Spleen (tissue), 13 donors: ENCODE measurements at places on chromosomes 7 and 10. TPM values are rescaled to one million over a fixed set of nuclear protein-coding genes. Genes with fewer than 3 reads are reported as not detected.

DNA sequence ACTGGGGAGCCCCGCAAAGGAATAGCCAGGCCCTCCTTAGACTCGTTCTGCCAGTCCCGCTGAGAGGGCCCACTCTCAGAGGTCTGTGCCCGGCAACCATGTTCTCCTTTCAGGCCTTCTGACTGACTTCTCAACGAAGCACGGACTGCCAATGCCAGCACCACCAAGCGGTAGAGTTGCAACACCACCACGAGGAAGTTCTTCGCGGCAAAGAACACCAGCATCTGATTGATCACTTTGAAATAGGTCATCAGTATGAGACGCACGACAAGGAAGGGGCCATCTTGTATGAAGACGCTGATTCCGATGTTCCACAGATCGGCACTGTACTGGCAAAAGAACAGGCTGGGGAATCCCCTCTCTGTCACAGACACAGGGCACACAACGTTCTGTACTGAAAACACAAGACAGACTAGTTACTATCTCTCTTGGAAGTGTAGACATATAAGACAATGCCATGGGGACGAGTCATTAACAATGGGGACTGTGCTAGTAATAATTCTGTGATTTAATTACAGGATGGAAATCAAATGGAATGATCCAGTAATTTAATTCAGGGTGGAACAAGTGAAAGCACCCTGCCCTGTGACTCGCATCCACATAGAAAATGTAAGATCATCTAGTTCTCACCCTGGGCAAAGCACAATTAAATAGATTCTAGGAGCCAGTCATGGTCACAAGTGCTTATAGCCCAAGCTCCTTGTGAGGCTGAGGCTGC, 42.7 kb downstream of the TMEM26 start:
- H3K4me3 ChIP-seq = no peak overlapping the region
- H3K27me3 ChIP-seq = no peaks in the 10 kb centered on the region
- H3K4me1 ChIP-seq = no peaks in the 10 kb centered on the region
- no peak overlapping the region for H3K27ac ChIP-seq
- DNase-seq = peak; percentile 32
- H3K36me3 ChIP-seq = no peaks in the 10 kb centered on the region

- peak; percentile 88 for DNase-seq
- peaks cover 59% of the 10 kb centered on the region for H3K4me1 ChIP-seq
- no peaks in the 10 kb centered on the region for H3K36me3 ChIP-seq
- no peaks in the 10 kb centered on the region for H3K27me3 ChIP-seq
These were observed 22.3 kb downstream of the AMZ1 start for GRCh38 chr7:2710286-2710655.

- no peak for DNase-seq
- H3K27ac ChIP-seq = peak overlapping the region; percentile 79
- no peaks in the 10 kb centered on the region for H3K27me3 ChIP-seq
These were observed 10.7 kb downstream of the APBB1IP start for GRCh38 chr10:26448706-26449435.

DNA sequence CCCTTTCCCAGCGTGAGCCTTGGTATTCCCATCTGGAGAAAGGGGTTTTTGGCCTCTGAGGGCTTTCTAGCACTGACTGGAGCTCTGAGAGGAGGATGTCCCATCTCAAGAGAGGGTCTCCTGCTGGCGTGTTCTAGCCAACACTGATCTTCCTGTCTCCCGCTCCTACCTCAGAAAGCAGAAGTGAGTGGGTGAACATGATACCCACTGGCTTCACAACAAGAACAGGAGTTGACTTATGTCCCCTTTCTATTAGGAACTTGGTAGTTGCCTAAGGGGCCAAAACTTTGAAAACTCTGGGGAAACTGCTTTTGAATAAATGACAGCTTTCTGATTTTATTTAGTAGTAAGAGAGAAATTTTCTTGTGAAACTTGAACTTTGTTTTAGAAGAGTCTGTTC, 113.1 kb upstream of the ADCY1 start:
- H3K27ac ChIP-seq = no peak overlapping the region
- no peaks in the 10 kb centered on the region for H3K27me3 ChIP-seq
- no peaks in the 10 kb centered on the region for H3K36me3 ChIP-seq
- H3K4me3 ChIP-seq = no peak overlapping the region
- no peaks in the 10 kb centered on the region for H3K4me1 ChIP-seq

DNA sequence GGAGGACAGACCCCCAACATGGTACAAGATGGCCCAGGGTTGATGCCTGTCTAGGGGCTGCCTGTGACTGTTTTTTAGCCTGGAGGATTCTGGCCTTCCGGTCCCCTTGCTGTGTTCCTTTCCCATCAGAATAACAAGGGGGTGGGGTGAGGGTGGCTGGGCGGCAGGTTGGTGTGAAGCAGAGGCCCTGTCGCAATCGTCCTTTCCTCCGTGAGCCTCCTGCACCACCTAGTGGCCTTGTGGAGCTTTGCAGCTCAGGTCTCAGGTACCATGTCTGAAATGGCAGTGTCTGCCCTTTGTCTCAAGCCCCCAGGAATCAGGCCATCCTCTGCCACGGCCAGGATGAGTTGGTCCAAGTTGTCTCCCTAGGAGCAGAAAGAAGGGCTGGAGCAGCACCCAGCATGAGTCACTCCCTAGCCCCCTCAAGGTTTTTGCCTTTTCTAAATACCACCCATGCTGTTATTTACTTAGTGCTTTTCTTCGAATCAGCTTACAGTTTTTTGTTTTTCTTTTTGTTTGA, 24.2 kb downstream of the TACR2 start:
- no peak overlapping the region for H3K4me3 ChIP-seq
- H3K36me3 ChIP-seq = peaks cover 59% of the 10 kb centered on the region
- peaks cover 19% of the 10 kb centered on the region for H3K4me1 ChIP-seq
- peak; percentile 94 for DNase-seq
- H3K27ac ChIP-seq = no peak overlapping the region
- H3K27me3 ChIP-seq = no peaks in the 10 kb centered on the region

DNA sequence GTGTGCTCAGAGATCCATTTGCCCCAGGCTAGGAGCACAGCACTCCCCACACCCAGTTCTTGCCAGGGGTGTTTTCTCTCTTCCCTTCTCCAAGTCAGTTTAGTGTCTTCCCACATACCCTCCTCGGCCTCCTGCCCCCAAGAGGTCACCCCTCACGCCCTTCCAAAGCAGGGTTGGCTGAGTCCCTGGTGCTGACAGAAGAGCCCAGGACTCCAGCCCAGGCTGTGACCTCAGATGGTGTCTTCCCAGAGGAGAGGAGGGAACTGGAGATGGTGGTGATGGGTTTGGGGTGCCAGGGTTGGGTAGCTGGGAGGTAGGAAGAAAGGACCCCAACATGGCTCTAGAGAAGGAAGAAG, 19.8 kb downstream of the ZNF775 start:
- no peak overlapping the region for H3K4me3 ChIP-seq
- H3K27ac ChIP-seq = no peak overlapping the region
- H3K4me1 ChIP-seq = peaks cover 16% of the 10 kb centered on the region
- DNase-seq = no peak
- peaks cover 17% of the 10 kb centered on the region for H3K36me3 ChIP-seq

GRCh38 chr10:100912605-100913469, at the start of gene SLF2:
TSS of gene SLF2 (plus strand) at chr10:100912963. CDS start at chr10:100913111, 148 bp downstream.
- H3K27me3 ChIP-seq = no peaks in the 10 kb centered on the region
- peak; percentile 98 for DNase-seq
- H3K36me3 ChIP-seq = peaks cover 33% of the 10 kb centered on the region
- peak within 1 kb of the TSS; percentile 97 for H3K4me3 ChIP-seq
- H3K27ac ChIP-seq = peak within 1 kb of the TSS; percentile 93
- H3K4me1 ChIP-seq = peaks cover 61% of the 10 kb centered on the region

DNA sequence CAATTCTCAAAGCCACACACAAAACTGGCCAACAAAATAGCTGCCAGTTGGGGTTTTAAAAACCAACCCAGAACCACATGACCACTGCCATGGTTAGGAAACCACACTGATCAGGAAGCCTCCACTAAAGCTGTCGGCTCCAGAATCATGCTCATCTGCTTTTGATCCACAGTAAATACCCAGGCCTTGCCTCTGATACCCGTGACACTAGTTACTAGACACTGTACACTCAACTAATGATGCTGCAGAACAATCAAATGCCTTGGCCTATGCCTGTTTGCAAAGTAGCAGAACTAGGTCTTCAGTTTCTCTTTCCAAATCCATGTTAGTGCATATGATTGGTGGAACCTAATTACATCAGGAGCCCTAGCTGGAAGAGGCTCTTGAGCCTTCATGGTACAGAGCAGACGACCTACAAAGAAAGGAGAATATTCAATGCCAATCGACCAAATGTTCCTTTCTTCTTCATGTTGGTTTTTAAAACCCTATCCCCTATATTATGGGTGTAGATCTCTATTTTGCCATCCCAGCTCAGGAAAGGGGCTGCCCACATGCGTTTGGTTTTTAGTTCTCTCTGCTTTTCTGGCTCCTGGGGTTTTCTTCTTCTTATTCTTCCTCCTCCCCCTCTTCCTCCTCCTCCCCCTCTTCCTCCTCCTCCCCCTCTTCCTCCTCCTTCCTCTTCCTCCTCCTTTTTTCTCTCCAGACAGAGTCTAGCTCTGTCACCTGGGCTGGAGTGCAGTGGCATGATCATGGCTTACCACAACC, 76.6 kb downstream of the CNNM2 start:
- no peak overlapping the region for H3K4me3 ChIP-seq
- no peaks in the 10 kb centered on the region for H3K4me1 ChIP-seq
- no peak overlapping the region for H3K27ac ChIP-seq
- no peaks in the 10 kb centered on the region for H3K36me3 ChIP-seq
- H3K27me3 ChIP-seq = no peaks in the 10 kb centered on the region

DNA sequence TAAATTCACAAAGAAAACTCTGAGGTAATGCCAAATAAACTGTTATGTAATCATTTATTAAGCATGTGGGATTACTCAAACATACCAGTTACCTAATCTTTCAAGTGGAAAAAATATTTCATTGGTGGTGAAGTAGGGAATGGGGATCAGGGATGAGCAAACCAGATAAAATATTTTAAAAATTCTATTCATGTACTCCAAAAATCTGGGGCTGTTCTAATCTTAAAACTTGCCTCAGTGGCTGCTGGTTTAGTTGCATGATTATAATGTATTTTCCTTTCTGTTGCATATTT, 19.5 kb downstream of the LMOD2 start:
- no peaks in the 10 kb centered on the region for H3K4me1 ChIP-seq
- DNase-seq = no peak
- H3K27ac ChIP-seq = no peak overlapping the region

- H3K4me3 ChIP-seq = no peak overlapping the region
- no peaks in the 10 kb centered on the region for H3K36me3 ChIP-seq
- H3K27me3 ChIP-seq = no peaks in the 10 kb centered on the region
- no peaks in the 10 kb centered on the region for H3K4me1 ChIP-seq
These were observed 14.5 kb downstream of the GPRIN2 start for GRCh38 chr10:46541735-46542566.

DNA sequence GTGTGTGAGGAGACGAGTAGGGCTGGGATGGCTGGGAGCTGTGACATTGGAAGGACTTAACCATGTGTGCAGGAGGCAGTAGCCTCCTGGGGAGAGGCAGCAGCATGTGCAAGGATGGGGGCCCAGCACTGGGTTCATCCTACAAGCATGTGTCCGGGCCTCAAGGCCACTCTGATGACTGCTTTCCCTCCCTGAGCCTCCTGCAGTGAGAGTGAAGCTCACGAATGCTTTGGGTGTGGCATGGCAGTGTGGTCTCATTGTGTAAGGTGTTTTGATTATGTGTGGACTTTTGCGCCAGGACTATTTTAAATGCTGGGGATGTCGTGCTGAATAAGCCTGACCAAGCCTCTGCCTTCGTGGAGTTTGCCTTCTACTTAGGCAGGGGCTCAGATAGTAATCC, 122.0 kb upstream of the INSYN2A start:
- no peak for DNase-seq
- no peaks in the 10 kb centered on the region for H3K4me1 ChIP-seq
- no peaks in the 10 kb centered on the region for H3K27me3 ChIP-seq
- no peak overlapping the region for H3K4me3 ChIP-seq

DNA sequence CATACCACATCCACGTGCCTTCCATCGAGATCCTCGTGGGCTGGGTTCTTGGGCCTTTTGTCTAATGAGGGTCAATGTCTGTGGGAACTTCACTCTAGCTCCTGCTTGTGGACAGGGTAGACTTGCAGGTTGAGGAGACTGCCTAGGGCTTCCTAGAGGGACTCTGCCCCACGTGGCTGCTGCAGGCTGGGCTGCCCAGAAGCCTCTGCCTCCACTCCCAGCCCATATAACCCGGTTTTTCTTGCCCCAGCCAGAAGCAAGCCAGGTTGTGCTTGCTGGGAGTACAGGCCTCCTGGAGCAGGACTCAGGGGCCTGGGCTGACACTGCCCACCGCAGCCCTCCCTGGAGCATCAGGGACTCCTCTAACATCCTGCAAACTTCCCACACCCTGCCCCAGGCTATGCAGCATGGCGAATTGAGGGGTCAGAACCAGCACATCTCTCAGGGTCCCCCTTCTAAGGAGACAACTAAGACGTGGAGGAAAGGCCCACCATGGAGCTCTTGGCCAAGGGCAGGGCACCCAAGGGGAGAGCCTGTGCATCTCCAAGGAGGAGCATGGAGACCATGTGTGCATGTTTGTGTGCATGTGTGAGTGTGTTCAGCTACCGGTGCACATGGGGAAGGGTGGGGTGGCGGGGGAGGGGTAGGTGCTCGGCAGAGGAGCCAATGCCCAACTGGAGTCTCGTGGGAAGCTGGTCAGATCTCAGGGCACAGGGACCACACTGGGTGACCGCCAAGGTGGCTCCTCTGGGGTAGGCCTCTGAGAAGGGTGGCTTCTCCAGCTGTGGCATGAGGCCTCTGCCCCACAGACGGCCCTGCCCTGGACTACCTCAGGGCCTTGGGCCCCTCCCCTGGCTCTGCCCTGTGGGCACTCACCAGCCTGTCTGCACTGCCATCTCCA, 62.6 kb downstream of the RASGEF1A start:
- H3K27ac ChIP-seq = no peak overlapping the region
- no peak overlapping the region for H3K4me3 ChIP-seq
- H3K27me3 ChIP-seq = no peaks in the 10 kb centered on the region
- H3K4me1 ChIP-seq = peaks cover 12% of the 10 kb centered on the region
- DNase-seq = peak; percentile 71

MMS19 gene
- total RNA-seq = 79.9 TPM

NEUROG3 gene
- not detected for total RNA-seq

KIF11 gene
- total RNA-seq = 1.8 TPM

NKX2-3 gene
- 27.4 TPM for total RNA-seq
